Lower leg skin (tissue), 4 donors: ENCODE measurements at places on chromosomes 5 and 9. TPM values are rescaled to one million over a fixed set of nuclear protein-coding genes. Genes with fewer than 3 reads are reported as not detected.

DNA sequence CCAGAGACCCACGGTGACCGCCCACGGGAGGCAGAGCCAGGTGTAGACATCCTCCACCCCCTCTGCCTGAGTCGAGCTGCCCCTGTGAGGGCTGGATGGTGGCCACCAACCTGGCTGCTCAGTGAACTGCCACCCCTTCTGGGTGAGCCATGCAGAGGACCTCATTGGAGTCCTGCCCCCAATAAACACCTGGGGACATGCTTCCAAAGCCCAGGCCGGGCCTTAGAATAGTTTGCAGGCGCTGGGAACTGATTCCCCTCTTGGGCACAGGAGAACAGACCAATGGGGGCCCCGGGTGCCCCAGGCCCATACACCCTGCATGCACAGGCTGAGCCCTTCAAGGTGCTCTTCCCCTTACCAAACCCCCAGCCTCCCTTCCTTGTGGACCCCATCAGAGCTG lies 38.1 kb upstream of the GFPT2 start:
- DNase-seq: no peak

GRCh38 chr5:158686214-158686613 lies 413.5 kb downstream of the EBF1 start:
- no peak for DNase-seq

DNA sequence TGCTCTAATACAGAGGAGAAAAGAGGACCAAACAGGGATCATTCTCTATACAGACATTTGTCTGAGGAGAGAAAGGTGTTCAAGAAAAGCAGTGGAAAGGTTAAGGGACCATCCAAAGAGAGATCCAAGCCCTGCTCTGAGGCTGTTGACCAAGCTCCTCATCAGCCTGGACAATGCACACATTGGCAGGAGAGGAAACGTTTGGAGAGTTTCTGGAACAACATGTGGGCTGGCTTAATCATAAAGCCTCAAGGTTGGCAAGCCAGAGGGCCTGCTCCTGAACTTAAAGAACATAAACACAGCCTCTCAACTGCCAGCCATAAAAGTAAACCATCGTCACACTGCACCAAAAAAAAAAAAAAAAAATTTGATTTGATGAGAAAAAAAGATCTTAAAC lies 184.4 kb upstream of the SLC12A2 start:
- DNase-seq: no peak

DNA sequence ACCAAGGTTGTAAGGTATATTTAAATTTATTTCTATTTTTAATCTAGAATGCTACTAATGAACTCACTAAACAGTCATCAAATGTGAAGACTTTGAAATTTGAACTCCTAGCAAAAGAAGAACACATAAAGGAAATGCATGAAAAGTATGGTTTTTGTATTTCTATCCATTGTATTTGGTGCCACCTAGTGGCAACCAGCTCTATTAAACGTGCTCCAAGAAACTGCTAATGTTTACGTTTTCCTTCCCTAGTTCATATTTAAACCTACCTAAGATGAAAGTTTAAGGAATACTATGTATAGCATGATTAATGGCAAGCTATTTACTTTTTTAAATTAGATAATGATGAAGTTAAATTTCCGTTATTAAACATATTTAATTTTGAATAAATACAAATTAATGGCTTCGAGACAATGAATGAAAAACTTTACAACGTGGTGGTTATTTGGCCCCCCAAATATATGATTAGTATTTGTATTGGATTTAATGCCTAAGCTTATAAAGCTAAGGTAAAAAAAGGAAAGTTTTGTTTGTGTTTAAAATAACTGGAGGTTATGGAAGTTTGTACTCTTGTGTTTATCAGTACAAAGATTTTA lies 115.9 kb upstream of the SH3GL2 start:
- peak; percentile 26 for DNase-seq

DNA sequence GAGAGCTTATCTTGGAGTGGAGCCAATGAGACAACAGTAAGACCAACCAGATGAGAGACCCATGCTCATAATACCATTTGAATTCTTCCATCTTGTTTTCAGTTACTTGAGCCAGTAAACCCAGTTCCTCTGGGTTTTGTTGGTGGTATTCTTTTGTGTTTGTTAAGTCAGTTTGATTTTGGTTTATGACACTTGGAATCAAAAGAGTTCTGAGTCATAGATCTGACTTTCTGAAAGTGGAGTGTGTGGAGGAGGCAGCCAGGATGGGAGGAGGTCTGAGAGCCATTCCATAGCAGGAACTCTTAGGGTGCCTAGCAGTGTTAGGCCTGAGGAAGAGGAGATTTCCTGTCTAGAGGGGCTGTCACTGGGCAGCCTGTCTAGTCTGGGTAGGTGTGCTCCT lies 24.6 kb upstream of the PANK3 start:
- no peak for DNase-seq

DNA sequence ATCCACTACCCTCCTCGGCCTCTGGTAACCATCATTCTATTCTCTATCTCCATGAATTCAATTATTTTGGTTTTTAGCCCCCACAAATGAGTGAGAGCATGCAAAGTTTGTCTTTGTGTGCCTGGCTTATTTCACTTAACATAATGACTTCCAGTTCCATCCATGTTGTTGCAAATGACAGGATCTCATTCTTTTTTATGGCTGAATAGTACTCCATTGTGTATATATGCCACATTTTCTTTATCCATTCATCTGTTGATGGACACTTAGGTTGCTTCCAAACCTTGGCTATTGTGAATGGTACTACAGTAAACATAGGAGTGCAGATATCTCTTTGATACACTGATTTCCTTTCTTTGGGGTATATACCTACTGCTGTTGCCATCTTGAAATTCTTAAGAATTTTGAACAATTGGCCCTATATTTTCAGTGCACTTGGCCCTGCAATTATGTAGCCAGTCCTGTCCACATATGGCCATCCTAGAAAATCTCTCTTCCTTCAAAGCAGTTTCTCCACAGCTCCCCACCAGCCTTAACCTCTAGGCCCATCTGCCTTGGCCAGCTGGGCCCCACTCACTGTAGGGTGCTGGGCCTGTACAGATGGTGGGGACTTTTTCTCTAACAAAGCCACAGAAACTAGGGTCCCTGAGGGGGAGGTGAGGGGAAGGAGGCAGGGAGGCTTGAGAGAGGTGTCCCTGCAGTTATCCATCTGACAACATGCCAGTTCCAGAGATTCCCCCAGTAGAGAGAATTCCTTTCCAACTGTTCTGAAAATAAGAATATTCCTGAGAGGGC lies 81.9 kb upstream of the LHFPL2 start:
- no peak for DNase-seq

- no peak for DNase-seq
These were observed 97.4 kb upstream of the ITGA1 start for GRCh38 chr5:52690236-52690768.

PCDHA7 gene
- not detected for total RNA-seq

HMMR gene
- total RNA-seq: 2.8 TPM
